ENCODE measurements at places on chromosomes 12 and 14.

GRCh38 chr12:95351748-95352147 lies 122.2 kb upstream of the METAP2 start:
- DNase-seq: no peak

DNA sequence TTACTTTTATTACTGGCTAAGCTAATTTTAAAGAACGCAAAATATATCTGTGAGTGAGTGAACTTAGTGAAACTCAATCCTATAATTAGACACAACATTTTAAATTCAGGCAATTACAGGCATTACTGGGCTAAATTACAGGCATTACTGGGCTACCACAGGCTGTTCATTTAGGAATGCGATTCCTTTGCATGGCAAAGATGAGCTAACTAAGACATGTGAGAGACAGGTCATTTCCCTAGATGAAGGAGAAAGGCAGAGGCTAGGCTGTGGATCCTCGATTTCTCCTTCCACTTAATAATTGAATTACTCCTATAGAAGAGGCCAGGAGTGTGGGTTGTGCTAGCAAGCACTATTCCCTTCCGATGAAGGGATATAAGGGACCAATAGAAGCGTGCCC lies 429.4 kb upstream of the LMO3 start:
- DNase-seq: no peak

DNA sequence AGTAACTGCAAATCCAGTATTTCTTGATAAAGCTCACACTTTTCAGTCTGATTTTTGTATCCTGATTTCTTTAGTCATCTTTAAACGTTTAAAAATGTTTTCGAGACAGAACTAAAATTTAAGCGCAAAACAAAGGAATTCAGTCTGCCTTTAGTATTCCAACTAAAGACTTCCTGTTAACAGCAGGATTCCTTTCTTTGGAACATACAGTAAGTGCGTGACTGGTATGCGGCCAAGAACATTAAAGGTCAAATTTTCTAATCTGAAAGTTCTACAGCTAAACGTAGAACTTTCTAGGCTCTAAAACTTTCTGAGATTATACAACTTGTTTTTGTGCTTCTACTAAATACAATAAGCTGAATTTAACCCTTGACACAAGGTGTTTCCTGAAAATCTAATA lies 9.9 kb downstream of the SAV1 start:
- DNase-seq: no peak

DNA sequence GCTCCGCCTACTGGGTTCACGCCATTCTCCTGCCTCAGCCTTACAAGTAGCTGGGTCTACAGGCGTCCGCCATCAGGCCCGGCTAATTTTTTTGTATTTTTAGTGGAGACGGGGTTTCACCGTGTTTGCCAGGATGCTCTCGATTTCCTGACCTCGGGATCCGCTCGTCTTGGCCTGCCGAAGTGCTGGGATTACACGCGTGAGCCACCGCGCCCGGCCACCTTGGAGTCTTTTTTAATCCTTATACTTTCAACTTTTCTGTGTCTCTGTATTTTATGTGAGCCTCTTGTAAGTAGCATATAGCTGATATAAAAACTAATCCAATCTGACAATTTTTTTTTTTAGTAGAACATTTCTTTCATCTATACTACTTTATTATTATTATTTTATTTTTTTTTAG lies 15.6 kb downstream of the HSD17B6 start:
- no peak for DNase-seq

DNA sequence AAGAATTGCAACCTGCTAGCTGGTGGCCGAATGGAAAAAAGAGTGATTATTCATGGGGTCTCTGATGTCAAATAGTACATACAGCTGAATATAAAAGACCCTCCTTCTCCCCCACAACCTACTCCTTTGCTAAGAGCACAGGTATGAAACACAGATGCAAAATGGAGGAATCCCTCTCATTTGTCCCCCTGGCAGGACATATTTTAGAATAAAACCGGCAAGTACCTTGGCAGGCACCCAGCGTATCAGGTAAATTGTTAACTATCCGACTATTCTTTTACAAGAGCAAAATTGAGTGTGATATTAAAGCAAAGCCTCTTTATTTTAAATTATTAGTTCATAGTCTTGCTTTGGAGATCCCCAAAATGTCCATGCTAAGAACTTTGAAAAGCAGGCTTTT lies 73.7 kb upstream of the USP44 start:
- no peak for DNase-seq

DNA sequence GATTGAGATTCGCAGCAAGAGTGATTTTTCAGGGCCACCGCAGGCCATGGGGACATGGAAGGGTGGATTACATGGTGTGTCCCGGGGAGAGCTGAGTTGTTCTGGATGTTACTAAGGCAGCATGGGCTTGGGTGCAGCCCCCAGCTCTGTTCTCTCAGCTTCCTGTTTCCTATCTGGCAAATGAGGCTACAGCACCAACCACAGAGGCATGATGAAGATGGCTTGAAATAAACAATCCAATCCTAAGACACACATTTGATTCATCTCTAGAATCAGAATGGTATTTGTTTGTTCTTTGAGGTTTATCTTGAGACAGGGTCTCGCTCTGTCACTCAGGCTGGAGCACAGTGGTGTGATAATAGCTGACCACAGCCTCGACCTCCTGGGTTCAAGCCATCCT lies 21.6 kb downstream of the GLTP start:
- DNase-seq: no peak

DNA sequence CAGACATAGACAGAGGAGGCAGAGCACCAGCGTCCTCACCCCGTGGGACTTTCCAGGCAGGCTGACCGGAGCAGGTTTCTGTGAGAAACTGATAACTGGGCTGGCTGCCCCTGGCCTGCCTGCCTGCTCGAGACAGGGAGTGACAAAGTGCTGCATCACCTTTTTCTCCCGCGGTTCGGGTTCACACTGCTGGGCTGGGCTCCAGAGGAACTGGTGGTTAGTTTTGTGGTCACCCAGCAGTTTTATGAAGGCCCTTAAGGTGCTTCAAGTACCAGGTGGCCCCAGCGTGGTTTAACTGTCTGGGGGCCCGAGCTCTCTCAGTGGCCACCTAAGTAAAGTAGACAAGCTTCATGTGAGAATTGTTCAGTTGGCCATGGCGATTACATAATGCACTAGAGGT lies 1073.6 kb downstream of the BCL11B start:
- DNase-seq: no peak

DNA sequence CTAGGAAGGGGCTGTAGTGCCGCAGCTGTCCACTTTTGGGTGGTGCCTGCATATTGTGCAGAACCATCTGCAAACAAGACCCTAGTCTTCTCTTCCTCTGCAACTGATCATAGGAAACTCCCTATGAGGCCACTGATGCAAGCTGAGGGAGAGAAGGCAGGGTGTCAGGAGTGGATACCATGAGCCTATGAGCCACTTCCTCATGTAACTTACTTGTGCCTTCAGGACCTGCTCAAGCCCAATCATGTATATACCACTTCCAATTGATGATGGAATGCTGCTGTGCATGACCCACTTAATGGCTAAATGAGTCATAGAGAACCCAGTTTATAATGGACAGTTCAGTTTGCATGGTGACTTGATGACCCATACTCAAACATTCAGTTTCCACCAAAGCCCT lies 107.9 kb downstream of the ALG10B start:
- DNase-seq: no peak

DNA sequence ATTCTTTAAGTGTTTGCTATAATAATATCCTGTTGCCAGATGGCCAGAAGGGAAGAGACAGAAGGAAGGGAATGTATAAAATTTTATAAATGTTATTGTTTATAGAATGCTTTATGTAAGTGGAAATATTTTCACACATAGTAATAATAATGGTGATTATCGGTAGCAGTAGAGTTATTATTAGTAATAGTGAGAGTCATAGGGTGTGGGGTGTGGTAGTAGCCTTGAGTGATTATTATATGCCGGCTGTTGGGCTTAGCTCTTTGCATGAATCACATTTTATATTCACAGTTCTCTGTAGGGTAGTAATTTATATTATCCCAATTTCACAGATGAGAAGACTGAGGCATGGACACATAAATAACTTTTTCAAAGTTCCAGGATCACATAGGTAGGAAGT lies 391.4 kb downstream of the C12orf75 start:
- DNase-seq: no peak

- DNase-seq: no peak
Measured at GRCh38 chr12:97672870-97673269, 210.3 kb downstream of the RMST start.

DNA sequence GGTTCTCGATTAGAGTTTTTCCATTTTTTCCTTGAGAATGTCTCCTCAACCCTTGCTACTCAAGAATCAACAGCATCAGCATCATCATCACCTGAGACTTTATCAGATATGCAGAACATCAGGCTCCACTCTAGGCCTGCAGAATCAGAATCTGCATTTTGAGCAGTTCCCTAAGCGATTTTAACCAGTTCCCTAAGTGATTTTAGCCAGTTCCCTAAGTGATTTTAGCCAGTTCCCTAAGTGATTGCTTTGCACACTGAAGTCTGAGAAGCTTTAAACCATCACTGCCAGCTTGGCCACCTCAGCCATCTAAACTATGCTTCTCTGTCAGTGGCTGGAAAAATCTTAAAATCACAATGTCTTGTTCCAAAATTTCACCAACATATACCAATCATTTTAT lies 29.4 kb upstream of the SLC38A1 start:
- DNase-seq: no peak

All from DMS153 (cell line).